GM12891 (cell line): ENCODE measurements at places on chromosomes 3 and 15.

DNA sequence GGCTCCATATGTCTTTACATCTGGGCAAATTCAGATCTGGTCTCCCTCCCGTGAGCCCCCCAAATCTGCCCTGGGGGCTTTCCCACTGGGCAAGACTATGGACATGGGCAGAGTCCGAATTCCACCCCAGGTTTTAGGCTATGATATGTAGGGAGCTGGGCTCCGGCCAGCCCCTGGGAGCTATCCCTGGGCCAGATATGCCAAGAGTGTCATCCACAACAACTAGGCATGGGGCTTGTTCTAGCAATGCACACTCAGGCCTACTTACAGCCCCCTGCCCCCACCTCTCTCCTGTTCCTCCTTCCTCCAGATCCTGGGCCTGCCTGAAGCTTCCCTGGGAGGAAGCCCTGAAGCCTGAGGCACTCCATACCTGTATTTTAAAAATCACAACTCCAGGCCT, 622 bp downstream of the XIRP1 start:
- no peak for DNase-seq

GRCh38 chr15:67833710-67834511, 5.9 kb downstream of the RNU6-1 start:
- DNase-seq: no peak

- no peak for DNase-seq
Observed at GRCh38 chr3:64935971-64936370, 248.2 kb upstream of the ADAMTS9 start.

DNA sequence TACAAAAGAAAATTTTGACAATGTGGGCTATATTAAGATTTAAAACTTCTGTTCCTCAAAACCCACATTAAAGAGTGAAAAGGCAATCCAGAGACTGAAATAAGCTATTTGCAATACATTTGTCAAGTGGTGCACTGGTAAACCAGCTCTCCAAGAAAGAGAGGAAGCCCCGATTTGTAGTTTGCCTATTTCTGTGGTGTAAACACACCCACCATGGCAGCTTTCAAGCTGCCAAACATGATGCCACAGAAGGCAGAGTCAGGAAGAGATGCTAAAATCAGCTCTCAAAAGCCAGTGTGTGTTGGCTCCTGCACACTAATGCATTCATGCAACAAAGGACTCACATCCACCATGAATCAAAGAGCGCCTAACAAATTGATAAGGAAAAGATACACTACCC, 17.5 kb downstream of the RFTN1 start:
- no peak for DNase-seq

DNA sequence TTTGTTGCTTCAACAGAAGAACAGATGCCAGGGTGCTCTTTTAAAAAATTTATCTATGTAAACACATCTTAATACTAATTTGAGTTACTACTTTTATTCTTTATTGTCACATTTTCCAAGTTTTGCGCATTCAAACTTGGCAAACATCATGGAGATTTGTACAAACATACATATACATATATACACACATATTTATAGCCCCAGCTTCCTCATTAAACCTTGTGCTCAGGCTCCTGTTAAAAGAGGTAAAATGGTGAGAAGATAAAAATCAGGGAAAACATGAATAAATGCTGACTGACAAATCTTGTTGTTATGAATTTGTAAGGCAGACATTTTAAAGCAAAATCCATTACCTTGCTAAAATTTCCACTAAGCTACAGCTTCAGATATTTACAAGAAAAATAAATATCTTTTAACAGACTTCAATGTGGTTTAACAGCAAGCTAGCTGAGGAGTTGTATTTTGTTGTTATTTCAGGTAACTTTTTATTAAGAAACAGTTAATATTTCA, 27.1 kb downstream of the CDV3 start:
- no peak for DNase-seq

DNA sequence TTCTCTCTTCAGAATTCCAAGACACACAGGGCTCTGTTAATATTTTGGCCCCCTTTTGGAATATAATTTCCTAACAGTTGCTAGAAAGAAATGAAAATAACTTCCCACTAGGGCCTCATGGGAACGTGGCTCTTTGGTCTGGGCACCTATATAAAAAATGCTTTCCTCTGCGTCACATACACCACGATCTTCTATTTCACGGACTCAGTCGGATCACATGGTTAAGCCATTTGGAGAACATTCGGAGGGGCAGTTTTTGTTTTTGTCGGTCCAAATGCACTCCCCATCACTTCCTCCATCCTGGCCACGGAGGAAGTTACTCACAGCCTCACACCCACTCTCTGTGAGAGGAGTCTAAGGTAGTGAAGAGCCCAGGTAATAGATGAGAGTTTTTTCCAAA, 21.0 kb downstream of the TMEM44 start:
- DNase-seq: no peak

- DNase-seq: no peak
Observed at GRCh38 chr3:71251156-71251775, 332.3 kb downstream of the FOXP1 start.

DNA sequence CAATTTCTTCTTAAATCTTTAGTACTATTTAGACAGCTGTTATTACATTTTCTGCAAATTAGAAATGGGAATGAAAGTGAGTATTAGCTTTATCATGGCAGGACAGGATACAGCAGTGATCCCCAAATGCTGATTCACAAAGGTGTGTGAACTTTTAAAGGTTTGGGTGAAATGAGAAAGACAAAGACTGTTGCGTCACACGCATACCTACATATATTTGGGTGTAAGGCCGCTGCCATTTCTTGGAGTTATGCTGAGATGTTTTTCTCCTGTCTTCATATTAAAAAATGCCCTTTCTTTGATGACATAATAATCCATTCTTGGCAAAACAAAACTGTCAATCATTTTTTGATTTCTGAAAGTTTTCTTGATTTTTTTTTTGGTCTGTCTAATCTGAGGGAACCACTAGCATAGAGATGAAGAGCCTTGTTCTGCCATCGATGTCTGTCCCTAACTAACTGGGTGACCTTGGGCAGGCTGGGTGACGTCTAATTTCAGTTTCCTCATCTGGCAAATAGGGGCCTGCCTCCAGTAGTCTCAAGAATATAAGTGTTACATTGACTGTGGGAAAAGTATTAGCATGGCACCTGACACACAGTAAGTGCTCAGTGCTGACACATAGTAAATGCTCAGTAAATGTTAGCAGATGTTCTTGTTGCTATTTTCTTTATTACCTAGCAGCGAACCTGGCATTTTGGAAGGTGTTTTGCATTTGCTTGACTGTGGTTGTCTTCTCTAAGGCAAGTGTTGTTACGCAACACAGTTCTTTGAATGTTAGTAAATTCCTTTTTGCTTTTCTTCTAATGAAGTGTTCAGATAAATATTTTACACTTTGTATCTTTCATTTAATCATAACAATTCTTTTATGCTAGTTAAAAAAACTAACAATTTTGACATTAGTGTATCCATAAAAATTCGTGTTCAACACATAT, 5.0 kb downstream of the MITF start:
- no peak for DNase-seq

DNA sequence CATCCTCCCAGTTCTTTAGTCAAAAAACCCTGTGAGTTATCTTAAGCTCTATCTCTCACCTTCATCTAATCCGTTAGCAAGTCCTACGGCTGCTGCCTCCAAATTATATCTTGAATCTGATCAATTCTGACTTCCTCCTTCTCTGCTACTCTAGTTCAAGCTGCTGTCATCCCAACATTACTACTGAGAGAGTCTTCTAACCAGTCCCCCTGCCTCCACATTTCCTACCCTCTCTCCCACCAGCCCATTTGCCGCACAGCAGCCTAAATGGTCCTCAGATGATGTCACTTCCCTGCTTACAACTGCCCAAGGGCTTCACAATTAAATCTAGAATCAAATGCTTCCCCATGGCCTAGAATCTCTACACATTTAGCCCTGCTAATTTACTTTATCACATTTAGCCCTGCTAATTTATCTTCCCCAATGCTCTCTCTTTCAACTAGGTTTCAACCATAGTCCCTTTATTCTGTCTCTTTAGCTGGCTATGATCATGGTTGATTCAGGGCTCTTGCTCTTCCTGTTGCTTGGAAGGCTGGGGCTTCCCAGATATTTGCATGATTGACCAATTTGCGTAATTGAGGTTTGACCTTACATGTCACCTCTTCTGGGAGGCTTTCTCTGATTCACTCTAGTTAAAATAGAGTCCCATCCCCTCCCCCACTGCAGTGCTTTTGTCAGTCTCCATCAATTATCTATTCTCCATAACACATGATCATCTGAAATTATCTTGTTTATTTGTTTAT, 11.0 kb upstream of the ARL14 start:
- no peak for DNase-seq

DNA sequence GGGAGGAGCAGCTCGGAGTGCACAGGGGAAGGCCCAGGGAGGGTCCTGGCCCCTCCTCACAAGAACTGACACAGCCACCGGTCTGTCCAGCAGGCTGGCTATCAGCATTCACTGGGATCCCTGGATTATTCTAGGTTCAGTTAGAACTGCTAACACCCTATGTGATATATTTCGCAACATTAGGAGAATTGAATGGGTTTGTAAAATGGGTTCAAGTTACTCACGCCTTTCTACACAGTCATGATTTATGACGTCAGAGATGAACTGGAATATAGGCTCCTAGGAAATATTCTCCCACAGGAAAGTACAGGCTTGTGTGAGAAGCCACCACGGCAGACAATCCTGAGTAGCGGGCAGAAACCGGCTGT, 969 bp upstream of the BSN start:
- DNase-seq: no peak

DNA sequence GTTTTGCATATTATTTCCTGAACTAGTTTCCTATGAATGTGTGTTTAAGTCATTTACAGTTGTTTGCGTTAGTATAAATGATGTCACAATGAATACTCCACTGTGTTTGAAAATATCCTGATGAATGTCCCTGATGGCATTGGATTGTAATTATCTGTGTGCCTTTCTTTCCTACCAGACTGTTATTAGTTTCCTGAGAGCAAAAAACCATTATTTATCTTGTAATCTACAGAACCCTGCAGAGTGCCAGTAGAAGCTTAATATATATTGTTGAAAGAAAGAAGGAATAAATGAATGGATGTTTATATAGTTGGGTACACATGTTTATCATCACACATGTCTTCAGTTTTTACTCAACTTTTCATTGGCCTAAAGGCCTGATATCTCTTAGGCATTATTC, 312.6 kb downstream of the AGBL1 start:
- DNase-seq: no peak

GRCh38 chr15:77348511-77348910, 71.4 kb downstream of the PEAK1 start:
- no peak for DNase-seq

DNA sequence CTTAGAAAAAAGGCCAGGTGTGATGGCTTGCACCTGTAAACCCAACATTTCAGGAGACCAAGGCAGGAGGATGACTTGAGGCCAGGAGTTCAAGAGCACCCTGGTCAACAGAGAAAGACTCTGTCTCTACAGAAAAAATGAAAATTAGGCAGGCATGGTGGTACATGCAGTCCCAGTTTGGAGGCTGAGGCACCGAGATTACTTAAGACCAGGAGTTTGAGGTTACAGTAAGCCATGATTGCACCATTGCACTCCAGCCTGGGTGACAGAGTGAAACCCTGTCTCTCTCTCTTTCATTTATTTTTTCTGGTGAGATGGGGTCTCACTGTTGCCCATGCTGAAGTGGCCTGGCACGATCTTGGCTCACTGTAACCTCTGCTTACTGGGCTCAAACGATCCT, 24.7 kb downstream of the IP6K1 start:
- DNase-seq: no peak

DNA sequence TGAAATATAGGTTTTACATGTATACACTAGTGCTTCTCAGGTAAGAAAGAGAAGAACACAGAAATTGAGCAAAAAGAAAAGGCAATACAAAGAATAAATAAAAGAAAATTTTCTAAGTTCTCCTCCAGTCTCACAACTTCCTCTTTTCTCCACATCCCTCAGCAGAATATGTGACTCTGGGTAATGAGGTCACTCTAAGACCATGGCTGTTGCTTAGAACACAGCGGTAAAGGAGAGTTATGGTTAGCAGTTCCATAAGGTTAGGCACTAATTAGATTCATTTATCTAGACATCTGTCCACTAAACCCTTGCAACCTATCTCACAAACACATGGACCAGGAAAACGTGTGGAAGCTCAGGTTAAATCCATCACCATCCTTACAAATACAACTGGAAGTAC, 47.9 kb downstream of the IGSF11 start:
- no peak for DNase-seq

DNA sequence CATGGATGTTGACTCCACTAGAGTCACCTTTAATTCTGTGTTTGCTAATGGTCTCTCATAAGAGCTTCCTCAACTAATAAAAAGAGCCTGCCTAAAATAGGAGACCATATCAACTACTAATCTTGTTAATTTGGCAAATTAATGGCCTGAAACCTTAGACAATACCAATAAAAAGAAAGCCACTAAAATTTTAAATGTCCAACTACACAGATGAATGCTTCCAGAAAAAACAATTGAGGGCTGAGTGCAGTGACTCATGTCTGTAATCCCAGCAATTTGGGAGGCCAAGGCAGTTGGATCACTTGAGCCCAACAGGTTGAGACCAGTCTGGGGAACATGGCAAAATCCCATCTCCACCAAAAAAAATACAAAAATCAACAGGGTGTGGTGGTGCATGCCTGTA, 230.9 kb downstream of the NSUN3 start:
- no peak for DNase-seq

DNA sequence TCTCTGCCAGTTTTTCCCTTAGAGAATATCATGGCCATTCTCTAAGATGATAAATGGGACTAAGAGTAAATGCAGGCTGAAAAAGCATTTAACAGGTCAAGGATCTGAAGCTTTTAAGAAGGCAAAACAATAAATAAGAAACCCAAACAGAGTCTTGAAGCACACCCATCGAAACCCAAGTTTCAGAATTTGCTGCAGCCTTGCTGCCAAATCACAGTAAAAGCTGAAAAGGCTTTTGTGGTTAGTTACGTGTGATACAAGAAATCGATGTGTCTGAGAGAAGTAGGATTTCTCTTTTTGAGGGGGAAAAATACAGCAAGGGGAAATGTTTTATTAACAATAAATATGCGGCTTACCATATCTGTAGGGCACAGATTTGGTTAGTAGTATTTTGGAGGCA, 92.0 kb downstream of the IGF1R start:
- DNase-seq: no peak
